ENCODE measurements at places on chromosomes 2 and 18.

DNA sequence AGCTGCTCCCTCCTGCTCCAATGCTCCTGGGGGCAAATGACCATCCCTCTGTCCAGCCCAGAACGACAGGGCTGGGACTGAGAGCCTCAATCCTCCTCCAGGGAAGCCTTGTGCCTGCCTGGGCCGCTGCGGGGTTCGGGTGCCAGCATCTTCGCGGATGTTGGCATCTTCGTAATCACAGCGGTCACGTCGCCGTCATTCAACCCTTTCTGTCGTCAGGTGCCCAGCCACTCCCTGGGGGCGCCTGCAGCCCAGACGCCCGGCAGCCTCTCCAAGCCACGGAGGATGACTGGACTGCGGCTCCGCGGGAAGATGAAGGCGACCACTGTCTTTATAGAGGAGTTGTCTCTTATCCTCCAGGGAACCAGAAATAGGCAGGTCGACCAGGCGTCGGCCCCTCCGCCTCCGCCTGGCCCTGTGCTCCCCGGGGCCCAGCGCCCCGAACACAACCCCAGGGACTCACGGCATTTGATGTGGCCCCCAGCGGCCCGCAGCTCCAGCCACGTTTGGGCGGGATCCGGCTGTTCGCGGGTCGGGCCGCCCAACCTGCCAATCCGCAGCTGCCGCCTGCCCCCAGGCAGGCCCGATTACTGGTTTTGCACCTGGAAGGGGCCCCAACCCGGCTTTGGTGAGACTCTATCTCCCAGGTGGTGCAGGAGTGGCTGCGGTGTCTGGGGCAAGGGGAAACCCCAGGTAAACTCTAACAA, 113.9 kb downstream of the THNSL2 start:
- DNase-seq: no peak

GRCh38 chr2:232460171-232460570, 4.2 kb downstream of the ALPI start:
- peak; percentile 57 for DNase-seq

- DNase-seq: peak; percentile 82
These were observed 1.0 kb upstream of the BMPR2 start for GRCh38 chr2:202375033-202375608.

DNA sequence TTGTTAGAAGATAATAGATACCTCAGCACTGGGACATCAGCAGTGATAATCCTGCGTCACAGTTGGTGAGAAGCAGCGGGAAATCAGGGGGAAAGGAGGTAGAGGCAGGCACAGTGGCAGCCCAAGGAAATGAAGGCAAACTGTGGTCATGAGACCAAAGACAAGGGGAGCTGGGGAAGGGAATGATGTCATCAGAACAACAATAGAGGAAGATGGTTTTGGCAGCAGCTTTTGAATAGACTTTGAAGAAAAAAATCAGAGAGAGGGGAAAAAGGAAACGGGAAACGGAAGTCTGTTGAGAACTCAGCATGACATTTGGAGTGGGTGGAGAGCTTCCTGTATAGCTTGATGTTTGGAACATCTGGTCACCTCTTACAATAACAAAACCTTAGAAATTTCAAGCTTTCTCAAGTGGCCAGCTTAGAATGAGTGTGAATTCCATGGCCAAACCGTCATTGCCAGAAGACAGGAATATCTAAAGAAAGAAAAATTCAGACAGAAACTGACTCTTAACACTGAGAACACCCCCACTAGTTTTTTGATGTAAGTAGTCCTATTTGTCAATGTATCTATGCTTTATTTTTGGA, 18.4 kb upstream of the YES1 start:
- peak; percentile 36 for DNase-seq

DNA sequence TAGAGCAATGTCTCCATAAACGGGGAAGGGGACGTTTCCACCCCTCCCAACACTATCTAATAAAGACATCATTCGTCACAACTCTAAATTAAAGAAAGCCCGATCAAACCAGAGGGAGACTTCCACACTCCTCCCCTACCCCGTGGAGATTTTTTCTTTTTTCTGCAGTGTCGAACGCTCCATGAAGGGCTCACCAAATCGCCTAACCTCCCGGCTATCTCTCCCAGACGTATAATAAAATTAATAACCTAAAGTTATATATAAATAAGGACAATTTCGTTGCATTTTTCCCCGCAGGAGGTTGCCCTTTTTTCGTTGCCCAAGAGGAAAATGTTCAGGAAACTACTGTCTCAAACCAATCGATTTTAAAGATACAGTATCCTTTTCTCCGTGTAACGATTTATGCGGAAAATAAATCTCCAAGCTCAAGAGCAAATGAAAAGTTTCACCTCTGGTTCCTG, 2.4 kb downstream of the EVX2 start:
- no peak for DNase-seq

GRCh38 chr2:12732651-12733050, 15.9 kb downstream of the TRIB2 start:
- DNase-seq: no peak

GRCh38 chr2:43370705-43371104, 144.3 kb upstream of the ZFP36L2 start:
- DNase-seq: no peak

- DNase-seq: no peak
These were observed 48.1 kb downstream of the PKDCC start for GRCh38 chr2:42095923-42096408.

DNA sequence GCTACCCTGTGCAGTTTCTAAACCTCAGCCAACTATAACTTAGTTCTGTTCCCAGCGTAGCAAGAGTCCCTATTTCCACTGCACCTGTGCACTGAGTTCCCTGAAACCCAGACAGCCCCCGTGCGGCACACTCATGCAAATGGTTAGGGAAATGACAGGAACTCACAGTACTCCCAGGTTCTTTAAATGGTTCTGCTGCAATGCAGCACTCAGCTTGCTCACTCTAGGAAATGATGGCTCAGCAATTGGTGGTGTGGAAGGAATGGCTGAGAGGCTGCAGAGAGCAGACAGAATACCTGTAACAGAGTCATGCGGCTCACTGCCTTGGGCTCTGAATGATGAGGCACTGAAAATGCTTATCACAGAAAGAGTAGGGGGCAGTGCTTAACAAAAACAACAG, 143.0 kb downstream of the RAD51AP2 start:
- no peak for DNase-seq

DNA sequence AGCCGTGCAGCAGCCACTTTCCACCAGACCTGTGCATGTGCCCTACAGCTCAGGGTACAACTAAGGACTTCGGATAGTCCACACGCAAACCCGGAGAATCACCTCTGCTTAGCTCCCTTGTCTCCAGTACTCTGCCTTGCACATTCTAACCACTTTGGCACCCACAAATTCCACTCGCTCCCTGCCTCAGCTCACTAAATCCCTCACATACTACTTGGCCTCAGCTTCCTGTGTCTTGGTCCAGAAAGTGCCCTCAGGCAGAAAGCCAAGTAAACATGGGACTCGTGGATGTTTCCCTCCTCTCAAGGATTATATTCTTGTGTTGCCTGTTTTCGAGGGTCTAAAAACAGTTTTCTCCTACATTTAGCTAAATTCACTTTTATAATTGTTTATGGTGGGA, 157.8 kb upstream of the DAPL1 start:
- no peak for DNase-seq

GRCh38 chr2:33437297-33437696, 39.2 kb upstream of the RASGRP3 start:
- DNase-seq: no peak

- DNase-seq: no peak
These were observed 64.0 kb upstream of the SMAD7 start for GRCh38 chr18:49014605-49015267.

DNA sequence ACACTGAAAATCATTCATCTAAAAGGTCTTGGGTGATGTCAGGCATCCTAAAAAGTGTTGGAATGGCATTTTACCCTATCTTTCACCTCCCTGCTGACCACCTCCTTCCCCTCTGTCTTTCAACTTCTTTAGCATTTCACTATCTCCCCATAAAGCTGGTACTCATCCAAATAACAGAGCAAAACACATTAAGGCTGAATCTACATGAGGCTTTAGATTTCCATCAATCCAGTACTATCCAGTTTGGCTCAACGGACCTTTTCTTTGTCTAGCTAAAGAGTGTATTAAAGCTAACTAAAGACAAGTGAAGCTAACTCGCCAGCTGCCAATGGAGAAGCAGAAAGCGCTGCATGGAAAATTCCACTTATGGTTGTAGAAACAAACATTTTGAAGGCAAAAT, 122.5 kb upstream of the NCKAP5 start:
- no peak for DNase-seq

DNA sequence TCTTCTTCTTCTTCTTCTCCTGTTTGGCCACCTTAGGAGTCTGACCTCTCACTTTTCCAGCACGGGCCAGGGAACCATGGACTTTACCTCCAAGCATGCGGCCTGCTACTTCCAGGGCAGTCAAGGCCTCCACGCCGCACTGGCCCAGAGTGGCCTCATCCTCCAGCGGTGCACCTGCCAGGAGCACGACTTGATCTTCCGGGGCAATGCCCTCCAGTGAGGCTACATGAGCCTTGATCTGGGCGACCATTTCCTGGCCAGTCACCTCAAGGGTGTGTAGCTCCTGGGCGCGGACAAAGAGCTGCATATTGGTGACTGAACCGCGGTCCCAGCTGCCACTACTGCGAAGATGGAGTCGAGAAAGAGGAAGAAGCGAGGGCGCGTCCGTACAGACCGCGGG, 67.1 kb downstream of the DIPK1C start:
- no peak for DNase-seq

GRCh38 chr2:130836501-130837174, at the start of gene ARHGEF4:
Gene ARHGEF4, plus strand, starts transcription at chr2:130836914. Its CDS starts 40 bp downstream, at chr2:130836954.
- DNase-seq: no peak
